Osteoblast (primary cell): ENCODE measurements at places on chromosomes 4 and X. TPM values are rescaled to one million over a fixed set of nuclear protein-coding genes. Genes with fewer than 3 reads are reported as not detected.

GRCh38 chr4:127307996-127308395 lies 324.8 kb upstream of the INTU start:
- H3K4me3 ChIP-seq = no peak overlapping the region
- no peak overlapping the region for H3K27ac ChIP-seq
- H3K4me1 ChIP-seq = no peaks in the 10 kb centered on the region
- no peaks in the 10 kb centered on the region for H3K27me3 ChIP-seq

Gene ETDA
- not detected in 2 replicates for total RNA-seq

Gene FAM47E
- under 0.01 and 0.36 TPM in 2 replicates for total RNA-seq

Gene DOK7
- not detected in 2 replicates for total RNA-seq

DNA sequence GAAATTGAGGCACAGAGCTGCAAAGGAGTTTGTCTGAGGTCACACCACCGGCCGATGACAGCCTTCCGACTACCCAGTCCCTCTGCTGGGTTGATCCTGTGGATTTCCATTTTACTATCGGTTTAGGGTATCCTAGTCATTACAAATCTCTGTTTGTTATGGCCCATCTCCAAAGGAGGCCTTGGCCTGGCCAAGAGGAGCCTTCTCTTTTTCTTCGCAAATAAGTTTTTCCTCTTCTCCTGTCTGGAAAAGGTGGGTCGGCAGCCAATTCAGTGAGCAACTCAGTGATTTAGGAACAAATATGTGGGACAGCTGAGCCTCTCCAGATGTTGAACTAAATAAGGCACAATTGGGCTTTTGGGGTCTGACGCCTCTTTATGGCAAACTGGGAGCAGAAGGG lies 169.2 kb upstream of the RBPJ start:
- H3K36me3 ChIP-seq = no peaks in the 10 kb centered on the region
- no peak overlapping the region for H3K4me3 ChIP-seq
- DNase-seq = no peak
- no peaks in the 10 kb centered on the region for H3K27me3 ChIP-seq
- peaks cover 16% of the 10 kb centered on the region for H3K4me1 ChIP-seq

GRCh38 chr4:2281575-2282343 lies 19.9 kb upstream of the MXD4 start:
- no peaks in the 10 kb centered on the region for H3K27me3 ChIP-seq
- H3K36me3 ChIP-seq = no peaks in the 10 kb centered on the region
- no peak overlapping the region for H3K27ac ChIP-seq
- no peak overlapping the region for H3K4me3 ChIP-seq
